Activated effector memory CD4-positive, alpha-beta T cell treated with anti-CD3 and anti-CD28 coated beads, Interleukin-2, amount 50 U/mL, for 16 hours (primary cell): ENCODE measurements at places on chromosomes 12 and 14.

GRCh38 chr14:19917243-19917642, 3.2 kb upstream of the OR4K5 start:
- DNase-seq = no peak

DNA sequence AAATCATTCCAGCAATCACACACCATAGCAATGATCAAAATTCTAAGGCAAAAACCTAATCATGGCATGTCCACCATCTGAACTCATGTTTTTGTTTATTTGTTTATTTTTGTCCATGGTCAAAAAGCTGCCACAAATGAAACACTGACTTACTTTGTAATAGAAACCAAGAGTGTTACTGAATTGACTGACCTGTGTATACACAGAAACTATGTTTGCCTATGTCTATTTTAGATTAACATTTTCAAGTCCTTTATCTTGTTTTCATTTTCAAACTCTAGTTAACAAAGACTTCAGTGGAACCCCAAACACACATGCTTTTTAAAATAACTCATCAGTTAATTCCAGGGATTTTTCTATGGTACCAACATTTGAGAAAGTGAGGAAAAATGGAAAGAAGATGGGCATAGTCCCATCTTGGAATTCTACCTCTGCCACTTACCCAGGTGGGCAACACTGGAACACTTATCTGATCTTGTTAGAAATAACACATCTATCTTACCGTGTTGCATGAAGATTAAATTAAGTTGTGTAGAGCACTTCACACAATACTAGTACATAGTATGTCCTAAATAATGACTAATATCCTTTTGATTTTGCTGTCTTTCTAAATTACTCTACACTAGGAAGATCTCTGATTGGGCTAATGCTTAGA, 6.4 kb downstream of the LUM start:
- DNase-seq = no peak

DNA sequence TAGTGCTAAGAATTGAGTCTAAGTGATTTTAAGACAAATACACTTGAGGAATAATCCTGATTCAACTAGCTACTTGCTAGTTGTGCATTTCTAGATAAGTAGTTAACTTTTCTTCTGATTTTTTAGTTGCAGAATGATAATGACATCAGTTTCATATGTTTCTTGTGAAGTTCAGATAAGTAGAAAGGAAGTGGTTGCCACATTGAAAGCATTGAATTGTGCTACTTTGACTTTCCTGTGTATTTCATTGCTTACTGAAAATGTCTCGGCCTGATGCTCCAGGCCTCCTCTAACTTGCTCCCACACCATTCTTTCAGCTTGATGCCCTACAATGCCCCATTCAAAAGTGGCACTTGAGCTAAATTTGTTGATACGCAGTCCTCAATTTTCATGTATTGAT, 980.0 kb downstream of the TMTC2 start:
- no peak for DNase-seq

GRCh38 chr14:20971705-20972021, 16.4 kb downstream of the RNASE2 start:
- no peak for DNase-seq

- peak; percentile 83 for DNase-seq
These were observed 40.3 kb downstream of the MAP1LC3B2 start for GRCh38 chr12:116599285-116600136.
